CD4-positive, alpha-beta T cell (primary cell): ENCODE measurements at places on chromosomes 16 and 17.

DNA sequence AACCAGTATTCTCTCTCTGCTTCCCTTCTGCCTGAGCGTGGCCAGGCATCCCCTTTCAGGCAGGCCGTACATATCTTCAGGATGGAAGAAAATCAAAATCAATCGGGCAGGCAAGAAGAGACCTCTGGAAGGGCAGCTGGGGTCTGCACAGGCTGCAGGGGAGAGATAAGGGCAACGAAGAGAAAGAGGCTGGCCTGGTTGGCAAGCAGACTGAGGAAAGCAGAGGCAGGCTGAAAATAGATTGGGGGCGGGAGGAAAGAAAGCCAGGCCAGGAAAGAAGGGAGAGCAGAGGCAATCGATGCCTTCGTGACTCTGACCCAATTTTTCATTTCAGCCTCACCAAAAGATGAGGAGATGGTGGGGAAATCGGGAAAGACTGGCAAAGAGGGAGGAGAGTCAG lies 18.1 kb downstream of the PIPOX start:
- DNase-seq = no peak

- DNase-seq = no peak
These were observed 117.9 kb downstream of the CPPED1 start for GRCh38 chr16:12685806-12686205.

GRCh38 chr17:41583137-41584127 lies 3.3 kb downstream of the KRT14 start:
- no peak for DNase-seq

DNA sequence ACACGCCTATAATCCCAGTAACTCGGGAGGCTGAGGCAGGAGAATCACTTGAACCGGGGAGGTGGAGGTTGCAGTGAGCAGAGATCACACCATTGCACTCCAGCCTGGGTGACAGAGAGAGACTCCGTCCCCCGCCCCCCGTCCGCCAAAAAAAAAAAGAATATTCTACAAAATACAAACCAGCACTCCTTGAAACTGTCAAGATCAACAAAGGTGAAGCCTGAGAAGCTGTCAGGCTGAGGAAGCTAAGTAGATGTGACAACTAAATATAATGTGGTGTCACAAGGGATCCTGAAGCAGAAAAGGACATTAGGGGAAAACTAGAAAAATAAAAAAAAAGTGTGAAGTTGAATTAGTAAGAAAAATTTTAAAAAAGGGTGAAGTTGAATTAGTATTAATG lies 6.2 kb downstream of the CD2BP2 start:
- no peak for DNase-seq

DNA sequence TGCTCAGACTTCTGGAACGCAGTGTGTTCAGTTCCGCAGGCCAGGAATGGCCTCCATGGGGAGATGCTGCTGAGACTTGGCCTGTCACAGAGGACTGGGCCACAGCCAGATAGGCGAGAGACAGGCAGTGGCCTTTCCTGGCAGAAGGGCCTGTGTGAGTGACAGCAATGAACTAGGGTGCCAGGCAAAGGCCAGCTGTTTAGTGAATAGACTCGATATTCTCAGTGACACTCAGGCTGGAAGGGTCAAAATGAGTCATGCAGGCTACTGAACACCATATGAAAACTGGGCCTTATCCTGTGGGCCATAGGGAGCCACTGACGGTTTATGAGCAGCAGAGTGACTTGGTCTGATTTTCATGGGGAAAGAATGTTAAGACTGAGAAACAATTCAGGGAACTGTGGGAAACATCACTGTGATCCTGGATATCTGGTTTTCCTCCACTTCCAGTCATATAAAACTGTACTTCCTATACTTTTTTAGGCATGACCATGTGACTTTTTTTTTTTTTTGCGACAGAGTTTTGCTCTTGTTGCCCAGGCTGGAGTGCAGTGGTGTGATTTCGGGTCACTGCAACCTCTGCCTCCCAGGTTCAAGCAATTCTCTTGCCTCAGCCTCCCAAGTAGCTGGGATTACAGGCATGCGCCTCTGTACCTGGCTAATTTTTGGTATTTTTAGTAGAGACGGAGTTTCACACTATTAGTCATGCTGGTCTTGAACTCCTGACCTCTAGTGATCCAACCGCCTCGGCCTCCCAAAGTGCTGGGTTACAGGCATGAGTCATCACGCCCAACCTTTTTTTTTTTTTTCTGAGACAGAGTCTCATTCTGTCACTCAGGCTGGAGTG lies 5.2 kb upstream of the NUBP1 start:
- peak; percentile 38 for DNase-seq
